ENCODE measurements at places on chromosomes 6 and 20.

DNA sequence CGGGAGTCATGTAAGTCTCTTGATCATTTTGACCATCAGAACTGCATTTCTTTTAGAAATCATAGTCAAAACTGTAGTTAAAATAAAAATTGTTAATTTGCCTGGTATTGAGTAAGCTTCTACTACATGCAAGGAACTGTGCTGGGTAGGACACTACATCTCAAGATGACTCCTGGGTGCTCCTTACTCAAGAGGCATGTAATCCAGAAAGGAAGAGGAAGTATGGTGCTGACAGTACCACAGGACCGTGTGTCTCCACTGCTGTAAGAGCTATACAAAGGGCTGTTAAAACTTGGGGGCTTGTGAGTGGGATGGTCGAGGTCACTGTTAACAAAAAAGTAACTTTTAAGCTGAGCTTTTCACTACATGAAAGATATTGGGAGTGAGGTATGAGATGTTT, 508.3 kb upstream of the SOX4 start:
- no peak for DNase-seq

DNA sequence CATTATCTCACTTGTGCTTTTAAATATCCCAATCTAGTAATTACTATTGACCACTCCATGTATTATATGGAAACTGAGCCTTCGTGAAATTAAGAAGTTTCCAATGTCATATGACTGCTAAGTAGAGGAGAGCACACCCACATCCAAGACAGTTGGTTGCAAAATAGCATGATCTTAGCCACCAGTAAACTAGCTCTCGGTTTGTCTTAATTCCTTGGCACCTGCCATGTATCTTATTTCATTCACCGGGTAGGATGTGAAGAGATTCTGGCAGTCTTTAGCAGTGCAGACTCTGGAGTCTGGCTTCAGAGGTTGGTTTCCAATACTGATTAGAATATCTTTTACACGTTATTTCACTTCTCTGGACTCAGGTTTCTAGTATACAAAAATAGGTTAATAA, 270.3 kb downstream of the LAMA2 start:
- no peak for DNase-seq

- no peak for DNase-seq
Measured at GRCh38 chr20:61385296-61385695, 133.2 kb downstream of the CDH4 start.

- DNase-seq: no peak
Measured at GRCh38 chr6:136775081-136775480, 17.2 kb downstream of the MAP3K5 start.

DNA sequence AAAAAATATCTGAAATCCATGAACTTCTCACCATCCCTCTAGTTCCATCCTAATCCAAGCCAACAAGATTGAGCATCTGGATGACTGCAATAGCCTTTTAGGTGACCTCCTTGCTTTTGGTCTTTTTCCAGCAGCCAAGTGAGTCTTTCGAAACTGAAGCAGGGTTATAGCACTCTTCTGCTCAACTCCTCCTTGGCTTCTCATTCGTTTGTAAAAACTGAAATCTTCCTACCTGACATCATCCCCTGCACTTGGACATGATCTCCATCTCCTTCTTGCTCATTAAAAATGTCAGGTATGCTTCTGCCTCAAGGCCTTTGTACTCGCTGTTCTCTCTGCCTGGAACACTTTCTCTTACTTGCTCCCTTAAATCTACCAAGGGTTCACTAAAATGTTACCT, 46.0 kb downstream of the STX7 start:
- DNase-seq: no peak

- DNase-seq: no peak
Measured at GRCh38 chr6:98639089-98639635, 195.2 kb upstream of the POU3F2 start.

DNA sequence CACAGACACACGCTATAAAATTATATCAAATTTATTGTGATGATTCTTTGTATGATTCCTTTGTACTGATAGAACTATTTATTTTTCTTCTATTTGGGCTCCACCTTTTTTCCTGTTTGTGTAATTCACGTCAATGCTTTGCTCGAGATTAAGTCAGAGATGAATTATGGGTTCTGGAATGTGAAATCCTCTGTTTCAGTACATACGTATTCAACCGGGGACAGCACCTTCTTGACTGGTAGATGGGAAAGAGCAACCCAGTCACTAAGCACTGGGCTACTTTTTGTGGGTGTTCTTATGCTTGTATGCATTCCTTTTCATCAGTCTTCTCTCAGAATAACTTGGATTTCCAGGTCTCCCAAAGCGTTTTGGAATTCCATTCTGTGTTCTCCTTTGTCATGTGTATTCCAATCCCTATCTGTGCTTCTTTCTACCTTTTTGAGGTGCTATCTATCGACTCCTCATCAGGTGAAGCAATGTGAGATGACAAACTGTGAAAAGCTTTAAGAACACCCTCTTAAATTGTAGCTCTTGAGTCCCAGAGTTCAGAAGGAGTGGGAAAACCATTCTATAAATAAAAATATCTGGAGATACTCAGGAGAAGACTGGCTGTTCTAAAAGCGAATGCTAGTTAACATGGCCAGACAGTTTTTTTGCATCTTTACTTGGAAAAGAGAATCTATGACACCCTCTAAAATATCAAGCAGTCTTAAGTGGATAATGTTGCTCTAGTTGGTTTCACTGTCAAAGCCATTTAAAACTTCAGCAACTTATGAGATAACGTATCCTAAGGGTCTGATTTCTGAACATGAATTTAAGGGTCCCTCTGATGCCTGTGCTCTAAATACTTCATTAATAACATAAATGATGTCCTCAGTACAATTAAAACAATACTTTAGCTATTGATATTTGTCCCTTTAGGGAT, 197.7 kb upstream of the PREP start:
- DNase-seq: no peak

GRCh38 chr6:163173741-163174140, 240.8 kb upstream of the QKI start:
- no peak for DNase-seq

DNA sequence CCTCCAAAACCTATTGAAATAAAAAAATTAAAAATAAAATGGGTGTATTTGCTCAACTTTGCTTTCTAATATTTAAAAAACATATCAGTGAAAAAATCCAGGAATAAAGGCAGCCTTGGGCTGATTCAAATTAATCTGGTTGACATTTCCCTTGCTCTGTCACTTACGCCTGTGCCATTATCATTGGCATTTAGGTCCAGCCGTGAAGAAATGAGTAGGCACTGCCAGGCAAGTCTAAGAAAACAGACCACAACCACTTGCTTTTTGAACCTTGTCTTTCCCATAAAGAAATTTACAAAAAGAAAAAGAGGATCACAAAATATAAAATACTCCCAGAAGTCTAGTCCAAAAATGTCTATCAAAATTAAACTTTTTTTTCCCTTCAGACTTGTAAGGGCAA, 59.2 kb upstream of the HBS1L start:
- no peak for DNase-seq

Measured in left hindlimb (tissue), 1 donor.